ENCODE measurements at places on chromosomes 1 and 21.

DNA sequence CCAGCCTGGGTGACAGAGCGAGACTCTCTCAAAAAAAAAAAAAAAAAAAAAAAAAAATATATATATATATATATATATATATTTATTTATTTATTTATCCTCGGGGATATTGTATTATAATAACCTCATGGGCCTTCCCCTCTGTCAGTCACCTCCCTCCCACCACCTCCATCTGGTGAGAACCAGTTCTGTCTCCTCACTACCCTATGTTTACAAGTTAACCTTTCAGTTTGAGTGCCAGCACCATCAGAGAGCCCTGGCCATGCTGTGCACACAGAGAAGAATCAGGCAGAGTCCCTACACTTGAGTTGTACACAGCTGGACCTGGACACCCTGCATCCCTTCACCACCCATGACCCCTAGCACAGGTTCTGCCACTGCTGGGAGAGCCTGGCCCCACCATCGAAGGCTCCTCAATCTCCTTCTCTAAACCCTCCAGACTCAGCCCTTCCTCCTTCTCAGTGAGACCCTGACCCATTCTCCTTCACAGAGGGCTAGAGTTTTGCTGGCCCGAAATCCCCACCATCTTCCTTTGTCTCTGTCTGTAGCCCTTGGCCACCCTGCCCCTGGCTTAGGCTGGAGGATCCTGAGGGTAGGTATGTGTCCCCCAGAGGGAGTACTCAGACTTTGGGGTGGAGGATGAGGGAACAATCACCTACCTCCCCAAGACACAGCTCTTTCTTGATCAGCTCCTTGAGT lies 1.2 kb downstream of the S100A5 start:
- no peak for DNase-seq

DNA sequence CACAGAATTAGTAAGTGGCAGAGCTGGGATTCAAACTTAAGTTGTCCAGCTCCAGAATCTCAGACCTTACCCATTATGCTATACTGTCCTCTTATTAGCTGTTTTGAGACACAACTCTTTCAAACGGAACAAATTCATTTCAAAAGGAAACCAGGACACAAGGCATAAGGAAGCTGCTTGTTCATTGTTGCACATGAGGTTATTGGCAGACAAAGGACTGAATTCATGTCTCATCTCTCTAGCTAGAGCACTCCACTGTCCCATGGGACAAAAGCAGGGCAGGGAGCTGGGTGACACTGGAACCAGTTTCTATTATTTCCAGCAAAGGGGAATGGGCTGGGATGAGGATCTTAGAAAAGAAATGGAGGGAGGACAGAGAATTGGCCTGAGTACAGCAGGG lies 26.4 kb downstream of the CHI3L2 start:
- no peak for DNase-seq

DNA sequence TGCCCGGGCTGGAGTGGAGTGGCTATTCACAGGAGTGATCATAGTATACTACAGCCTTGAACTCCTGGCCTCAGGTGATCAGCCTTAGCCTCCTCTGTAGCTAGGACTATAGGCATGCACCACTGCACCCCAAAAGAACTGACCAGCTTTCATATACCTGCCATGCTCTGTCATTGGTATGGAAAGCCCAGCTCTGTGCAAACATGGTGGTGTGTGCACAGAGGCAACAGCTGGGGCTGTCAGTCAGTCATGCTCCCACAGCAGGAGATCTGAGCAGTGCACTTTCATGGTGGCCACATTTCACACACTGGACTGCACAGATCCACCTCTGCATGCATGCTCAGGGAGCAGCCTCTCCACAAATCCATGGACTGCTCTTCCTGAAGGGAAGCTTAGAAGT lies 8.8 kb upstream of the JAK1 start:
- DNase-seq: no peak

DNA sequence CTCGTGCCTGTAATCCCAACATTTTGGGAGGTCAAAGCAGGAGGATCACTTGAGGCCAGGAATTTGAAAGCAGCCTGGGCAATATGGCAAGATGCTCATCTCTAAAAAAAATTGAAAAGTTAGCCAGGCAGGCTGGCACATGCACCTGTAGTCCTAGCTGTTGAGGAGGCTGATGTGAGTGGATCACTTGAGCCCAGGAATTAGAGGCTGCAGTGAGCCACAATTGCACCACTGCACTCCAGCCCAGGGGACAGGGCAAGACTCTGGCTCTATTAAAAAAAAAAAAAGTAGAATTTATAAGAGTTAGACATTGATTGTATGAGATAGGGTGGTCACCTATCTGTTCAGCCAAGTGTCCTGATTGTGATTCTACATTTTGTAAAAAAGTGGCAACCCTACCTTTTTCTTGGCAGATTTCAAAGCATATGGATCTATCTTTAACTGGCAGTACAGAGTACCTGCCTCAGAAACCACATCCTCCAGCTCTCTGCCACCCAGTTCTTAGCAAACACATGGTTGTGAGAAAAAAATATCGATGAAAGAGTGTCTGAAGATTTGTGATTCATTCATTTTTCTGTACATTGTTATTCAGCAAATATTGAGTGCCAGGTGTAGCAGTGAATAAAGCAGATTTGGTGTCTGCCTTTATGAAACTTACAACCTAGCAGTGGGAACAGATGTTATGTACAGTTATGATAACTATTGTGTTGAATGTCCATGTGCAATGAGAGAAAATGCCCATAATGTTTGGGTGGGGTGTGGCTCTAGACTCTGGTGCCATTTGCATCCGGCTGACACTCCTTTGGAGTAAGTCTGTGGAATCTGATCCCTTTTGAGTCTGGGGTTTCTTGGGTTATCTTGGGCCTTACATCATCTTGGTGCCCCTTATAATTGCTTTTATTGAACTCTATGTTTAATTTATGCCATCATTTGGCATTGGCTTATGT lies 82.5 kb downstream of the ST3GAL3 start:
- DNase-seq: no peak

- no peak for DNase-seq
These were observed 109.4 kb downstream of the KIF26B start for GRCh38 chr1:245264226-245264625.

DNA sequence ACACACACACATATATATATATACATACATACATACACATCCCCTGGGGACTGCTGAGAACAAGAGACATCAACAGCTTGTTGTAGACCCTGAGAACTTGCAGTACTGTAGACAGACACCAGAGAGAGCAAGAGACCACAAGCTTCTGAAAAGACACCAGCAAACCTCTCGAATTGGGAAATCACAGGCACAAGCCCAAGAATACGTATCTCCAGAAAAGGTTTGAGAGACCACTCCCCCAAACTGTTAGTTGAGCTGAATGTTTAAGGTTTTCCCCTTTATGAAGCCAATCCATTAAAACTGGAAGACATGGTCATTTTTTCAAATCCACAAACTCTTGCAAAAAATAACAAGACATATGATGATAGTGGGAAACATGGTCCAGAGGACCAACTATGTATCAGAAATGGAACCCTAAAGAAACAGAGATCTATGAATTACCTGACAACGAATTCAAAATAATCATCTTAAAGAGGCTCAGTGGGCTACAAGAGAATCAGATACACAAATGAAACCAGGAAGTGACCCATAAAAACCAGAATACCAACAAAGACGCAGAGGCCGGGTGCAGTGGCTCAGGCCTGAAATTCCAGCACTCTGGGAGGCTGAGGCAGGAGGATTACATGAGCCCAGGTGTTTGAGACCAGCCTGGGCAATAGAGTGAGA lies 45.1 kb downstream of the SLC2A1 start:
- DNase-seq: peak; percentile 27

GRCh38 chr1:14297356-14297755 lies 301.1 kb upstream of the KAZN start:
- DNase-seq: no peak
